ENCODE measurements at places on chromosomes 2 and 18. TPM values are rescaled to one million over a fixed set of nuclear protein-coding genes. Genes with fewer than 3 reads are reported as not detected.

DNA sequence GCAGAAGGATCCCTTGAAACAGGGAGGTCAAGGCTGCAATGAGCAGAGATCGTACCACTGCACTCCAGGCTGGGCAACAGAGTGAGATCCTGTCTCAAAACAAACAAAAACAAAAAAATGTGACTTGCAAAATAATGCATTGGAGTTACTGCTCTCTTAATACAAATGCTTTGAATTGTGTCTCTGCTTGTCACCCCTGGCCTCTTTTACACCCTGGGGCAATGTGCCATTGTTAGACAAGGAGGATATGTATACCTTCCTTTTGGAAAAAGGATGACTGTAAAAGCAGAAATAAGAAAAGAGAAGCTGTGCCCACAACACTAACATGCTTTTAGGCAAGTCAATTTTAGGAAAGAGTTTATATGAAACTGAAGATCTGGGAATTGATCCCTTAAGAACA lies 20.8 kb upstream of the C2orf74 start:
- DNase-seq = no peak

- no peak for DNase-seq
Measured at GRCh38 chr2:96344011-96344410, 8.4 kb downstream of the NCAPH start.

GRCh38 chr2:219182331-219183150 lies 4.5 kb downstream of the RETREG2 start:
- no peak for DNase-seq

DNA sequence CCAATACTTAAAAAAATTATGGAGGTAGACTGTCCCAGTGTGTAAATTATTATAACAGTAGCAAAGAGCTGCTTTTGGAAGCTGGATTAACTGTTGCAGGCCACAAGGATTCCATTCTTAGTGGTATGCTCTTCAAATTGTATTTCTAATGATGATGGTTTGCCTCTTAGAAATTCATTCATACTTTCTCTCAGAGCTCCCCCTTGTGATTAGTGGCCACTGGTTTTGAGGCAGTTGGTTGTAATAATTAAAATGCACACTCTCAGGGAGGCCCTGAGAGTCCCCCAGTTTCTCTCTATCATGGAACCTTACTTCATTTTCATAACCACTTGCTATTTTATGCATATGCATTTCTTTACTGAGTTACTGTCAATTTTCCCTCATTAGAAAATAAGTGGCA lies 122.5 kb downstream of the PLA2R1 start:
- no peak for DNase-seq

The STON1 gene
- 10.0 TPM for polyA plus RNA-seq

The CRIM1 gene
- polyA plus RNA-seq = 20.9 TPM

Measured in muscle of arm (tissue), 14 donors.